Activated CD4-positive, alpha-beta T cell treated with anti-CD3 and anti-CD28 coated beads, Interleukin-2, amount 10 ng/mL, durations not matched to agents 7 days and 5 days (primary cell): ENCODE measurements at places on chromosomes 6 and 20. TPM values are rescaled to one million over a fixed set of nuclear protein-coding genes. Genes with fewer than 3 reads are reported as not detected.

The CLVS2 gene
- total RNA-seq: not detected

The KCNQ2 gene
- 0.10 TPM for total RNA-seq

The CALHM5 gene
- not detected for total RNA-seq

The DDR1 gene
- total RNA-seq: 4.5 TPM

The PCMTD2 gene
- 68.4 TPM for total RNA-seq

The ESR1 gene
- 1.00 TPM for total RNA-seq

The DYNLT2 gene
- 2.5 TPM for total RNA-seq

The OR2H2 gene
- not detected for total RNA-seq

The HLA-F gene
- total RNA-seq: 315 TPM

The RIPPLY2 gene
- not detected for total RNA-seq

The ERVFRD-1 gene
- not detected for total RNA-seq

The PDE10A gene
- not detected for total RNA-seq

The BCLAF1 gene
- 147 TPM for total RNA-seq

The CRISP3 gene
- total RNA-seq: not detected

The SMOC2 gene
- not detected for total RNA-seq

The MMS22L gene
- total RNA-seq: 40.4 TPM

The TFAP2A gene
- total RNA-seq: not detected

The TXNDC5 gene
- 32.5 TPM for total RNA-seq

The TREML2 gene
- total RNA-seq: 22.9 TPM

The WFDC2 gene
- total RNA-seq: not detected

The SLC17A3 gene
- total RNA-seq: 0.75 TPM

The AVP gene
- total RNA-seq: not detected

The RBPJL gene
- not detected for total RNA-seq

The SLC22A3 gene
- total RNA-seq: not detected

The RBBP8NL gene
- not detected for total RNA-seq

The TGM3 gene
- total RNA-seq: not detected

The SAMD5 gene
- total RNA-seq: not detected

The TMEM242 gene
- total RNA-seq: 7.9 TPM

The TRAPPC3L gene
- not detected for total RNA-seq

The ADAT2 gene
- 20.2 TPM for total RNA-seq

The CST2 gene
- total RNA-seq: not detected

The ADGB gene
- not detected for total RNA-seq

The DEFB132 gene
- not detected for total RNA-seq

The NT5E gene
- 6.1 TPM for total RNA-seq

The FOXP4 gene
- total RNA-seq: 4.8 TPM

The ECT2L gene
- total RNA-seq: not detected

The RAMACL gene
- 0.25 TPM for total RNA-seq

The HLA-DRB5 gene
- total RNA-seq: 27.9 TPM

The SLA2 gene
- total RNA-seq: 92.7 TPM

The YIPF3 gene
- 71.7 TPM for total RNA-seq

The SOD2 gene
- 64.0 TPM for total RNA-seq

The LINC00237 gene
- total RNA-seq: not detected

The OTOR gene
- not detected for total RNA-seq

The EEF1A2 gene
- 0.17 TPM for total RNA-seq

The MROH8 gene
- 2.5 TPM for total RNA-seq

The CLDN20 gene
- not detected for total RNA-seq
